ENCODE measurements at places on chromosomes 6 and 20.
A peak's percentile ranks its signal among the peaks of the same experiment; 100 is the strongest.

DNA sequence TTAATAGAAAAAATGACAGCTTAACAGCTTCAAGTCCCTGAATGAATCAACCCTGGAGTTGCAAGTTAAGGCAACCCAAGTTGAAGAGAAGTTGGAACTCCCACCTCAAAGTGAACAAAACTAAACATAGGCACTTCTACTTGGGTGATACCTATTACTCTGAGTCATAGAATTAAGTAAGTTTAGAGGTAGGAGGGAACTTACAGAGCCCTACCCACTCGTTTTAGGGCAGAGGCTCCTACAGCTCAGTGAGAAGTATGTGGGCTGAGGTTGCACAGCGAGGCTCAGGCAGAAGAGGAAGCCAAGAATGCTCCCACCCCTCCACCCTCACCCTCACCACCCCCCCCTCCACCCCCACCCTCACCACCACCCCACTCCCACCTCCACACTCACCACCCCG is 42.2 kb downstream of the NFATC2 start:
- DNase-seq = no peak

DNA sequence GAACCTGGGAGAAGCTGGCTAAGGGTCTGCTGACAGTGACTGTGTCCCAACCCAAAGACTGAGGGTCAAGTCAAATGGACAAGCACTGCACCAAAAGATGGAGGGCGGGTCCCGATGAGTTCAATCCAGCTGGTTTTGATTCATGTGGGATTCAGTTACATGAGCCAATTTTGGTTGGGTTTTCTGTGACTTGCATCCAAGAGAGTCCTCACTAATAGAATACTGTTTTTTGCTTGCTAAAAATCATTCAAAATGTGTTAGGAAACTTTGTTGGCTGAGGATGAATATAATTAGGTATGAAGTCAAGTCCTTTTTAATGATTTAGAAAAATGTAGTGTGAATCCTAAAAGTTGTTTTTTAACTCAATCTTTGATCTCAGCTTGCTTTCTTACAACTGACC is 323.8 kb upstream of the NOX3 start:
- DNase-seq = no peak

DNA sequence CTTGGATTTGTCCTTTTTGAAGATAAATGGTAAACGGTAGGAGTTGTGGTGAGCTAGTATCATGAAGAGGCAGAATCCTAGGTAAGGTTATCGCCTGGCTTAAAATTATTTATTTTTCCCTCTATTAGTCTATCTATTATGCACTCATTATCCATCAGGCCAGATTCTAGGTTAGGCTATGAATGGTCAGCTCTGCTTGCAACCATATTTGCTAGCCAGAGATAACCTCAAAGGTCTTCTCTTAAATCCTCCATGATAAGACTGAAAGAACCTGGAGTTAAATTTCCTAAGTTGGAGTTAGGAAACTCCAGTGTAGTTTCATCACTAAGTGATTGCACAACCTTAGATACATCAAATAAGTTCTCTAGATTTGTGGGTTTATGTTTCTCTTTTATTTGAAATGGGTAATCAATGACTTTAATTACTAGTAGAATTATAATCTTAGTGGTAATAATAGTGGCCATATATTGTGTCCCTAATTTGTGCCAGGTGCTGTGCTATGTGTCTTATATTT is 302.1 kb upstream of the RUNX2 start:
- no peak for DNase-seq

- DNase-seq = no peak
Measured at GRCh38 chr20:4999788-5000187, 1.5 kb downstream of the SLC23A2 start.

- no peak for DNase-seq
Measured at GRCh38 chr6:168880271-168880670, 373.4 kb downstream of the THBS2 start.

- no peak for DNase-seq
Measured at GRCh38 chr6:14059791-14060436, 57.7 kb upstream of the CD83 start.

DNA sequence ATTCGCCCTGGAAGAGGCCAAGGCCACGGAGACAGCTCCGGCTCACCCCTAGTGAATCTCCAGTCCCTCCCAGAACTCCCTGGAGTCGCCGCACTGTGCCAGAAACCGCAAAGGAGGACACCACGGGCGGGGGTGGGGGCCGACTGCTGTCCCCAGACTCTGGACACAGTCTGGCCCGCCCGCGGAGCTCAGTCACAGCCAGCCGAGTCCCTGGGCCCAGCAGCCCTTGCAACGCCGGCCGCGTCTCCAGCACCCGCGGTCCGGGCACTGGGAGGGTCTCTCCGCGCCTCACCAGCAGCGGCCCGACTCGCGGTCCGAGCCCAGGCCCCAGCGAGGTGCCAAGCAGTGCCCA is 518 bp downstream of the PEX6 start:
- no peak for DNase-seq

- DNase-seq = no peak
Measured at GRCh38 chr6:31579546-31580437, 2.4 kb downstream of the LTB start.

- no peak for DNase-seq
Measured at GRCh38 chr6:108163267-108163643, 2.6 kb upstream of the NR2E1 start.

DNA sequence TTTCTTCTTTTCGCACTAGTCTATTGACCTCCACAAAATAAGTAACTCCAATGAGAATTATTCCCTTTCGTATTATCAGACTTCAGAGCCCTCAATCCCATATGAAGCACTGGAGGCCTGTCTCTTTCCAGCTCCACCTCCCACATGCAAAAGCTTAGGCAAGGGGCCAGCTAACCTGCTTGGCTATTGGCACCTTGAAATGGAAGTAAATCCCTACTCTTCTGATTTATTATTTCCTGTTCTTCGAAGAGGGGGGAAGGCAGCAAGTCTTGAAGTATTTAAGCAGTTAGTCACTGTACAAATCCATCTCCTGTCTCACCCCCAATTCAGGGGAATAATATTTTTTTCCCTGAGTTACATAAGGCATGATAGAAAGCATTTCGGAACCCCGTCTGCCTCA is 577.8 kb downstream of the MAFB start:
- no peak for DNase-seq

- DNase-seq = peak; percentile 69
Measured at GRCh38 chr6:36594816-36595643, 868 bp downstream of the SRSF3 start.

- DNase-seq = no peak
Measured at GRCh38 chr20:15789079-15789478, 784.2 kb downstream of the KIF16B start.

GRCh38 chr6:149190224-149190831 is 127.2 kb upstream of the TAB2 start:
- no peak for DNase-seq

DNA sequence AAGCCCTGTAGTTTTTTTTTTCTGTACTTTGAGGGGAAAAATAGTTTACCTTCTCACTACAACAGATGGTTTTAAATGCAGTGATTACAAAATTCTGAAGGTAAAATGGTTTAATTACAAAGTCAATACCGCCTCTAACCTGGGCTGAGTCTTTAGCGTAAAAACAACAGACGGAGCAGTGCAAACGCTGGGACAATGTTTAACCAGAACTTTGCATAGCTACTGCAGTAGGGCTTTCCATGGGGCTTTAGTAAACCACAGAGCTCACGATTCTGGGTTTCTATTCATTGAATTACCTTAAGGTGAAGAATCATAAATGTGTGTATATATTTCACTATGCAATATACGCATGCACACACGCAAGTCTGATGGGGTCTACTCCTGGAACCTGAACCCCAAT is 77.9 kb downstream of the RFX6 start:
- DNase-seq = no peak

GRCh38 chr6:151576633-151577032 is 82.8 kb downstream of the CCDC170 start:
- DNase-seq = no peak

GRCh38 chr6:86251106-86251505 is 608.4 kb upstream of the SYNCRIP start:
- DNase-seq = no peak

GRCh38 chr20:57139342-57140093 is 126.9 kb downstream of the BMP7 start:
- DNase-seq = no peak

DNA sequence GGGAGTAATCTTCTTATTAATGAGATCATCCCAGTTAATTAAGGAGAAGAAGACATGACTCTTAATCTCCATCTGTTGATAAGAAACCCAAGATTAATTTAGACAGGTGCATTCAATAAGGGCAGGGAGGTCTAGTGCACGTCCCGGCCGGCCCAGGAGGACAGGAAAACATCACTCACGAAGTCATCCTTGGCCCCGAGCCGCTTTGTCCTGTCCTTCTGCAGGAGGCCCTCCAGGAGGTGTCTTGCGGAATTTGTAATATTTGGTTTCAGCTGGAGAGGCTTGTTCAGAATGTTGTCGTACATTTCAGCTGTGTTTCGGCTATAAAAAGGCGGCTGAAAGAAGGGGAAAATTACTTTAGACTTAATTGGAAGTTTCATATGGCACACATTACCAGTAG is 118.4 kb upstream of the SLC2A12 start:
- DNase-seq = no peak

DNA sequence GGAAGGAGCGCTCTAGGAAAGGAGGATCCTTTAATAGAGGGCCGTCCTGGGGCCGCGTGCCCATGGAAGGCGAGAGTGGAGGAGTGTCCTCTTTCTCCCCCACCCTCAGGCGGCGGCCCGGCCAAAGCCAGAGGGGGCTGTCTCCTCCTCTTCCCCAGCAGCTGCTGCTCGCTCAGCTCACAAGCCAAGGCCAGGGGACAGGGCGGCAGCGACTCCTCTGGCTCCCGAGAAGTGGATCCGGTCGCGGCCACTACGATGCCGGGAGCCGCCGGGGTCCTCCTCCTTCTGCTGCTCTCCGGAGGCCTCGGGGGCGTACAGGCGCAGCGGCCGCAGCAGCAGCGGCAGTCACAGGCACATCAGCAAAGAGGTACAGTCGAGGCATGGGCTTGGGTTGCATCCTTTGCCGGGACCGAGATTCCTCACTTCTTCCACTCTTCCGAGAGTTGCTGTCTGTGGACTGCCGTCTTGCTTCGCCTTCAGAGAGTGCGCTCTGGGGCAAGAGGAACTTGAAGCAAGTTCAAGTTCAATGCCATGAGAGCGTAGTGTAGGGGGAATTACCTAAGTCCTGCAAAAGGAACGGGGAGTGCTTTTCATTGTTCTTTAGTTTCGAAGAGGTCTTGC is at the start of gene LAMA2:
Gene LAMA2, plus strand, starts transcription at position 148 of the 621 bp plus-strand sequence. Its CDS starts 108 bp downstream, at position 256.
- peak; percentile 93 for DNase-seq

- DNase-seq = no peak
Measured at GRCh38 chr6:134962421-134962820, 12.5 kb upstream of the ALDH8A1 start.

GRCh38 chr6:91539456-91539855 is 952.6 kb upstream of the MAP3K7 start:
- DNase-seq = no peak

DNA sequence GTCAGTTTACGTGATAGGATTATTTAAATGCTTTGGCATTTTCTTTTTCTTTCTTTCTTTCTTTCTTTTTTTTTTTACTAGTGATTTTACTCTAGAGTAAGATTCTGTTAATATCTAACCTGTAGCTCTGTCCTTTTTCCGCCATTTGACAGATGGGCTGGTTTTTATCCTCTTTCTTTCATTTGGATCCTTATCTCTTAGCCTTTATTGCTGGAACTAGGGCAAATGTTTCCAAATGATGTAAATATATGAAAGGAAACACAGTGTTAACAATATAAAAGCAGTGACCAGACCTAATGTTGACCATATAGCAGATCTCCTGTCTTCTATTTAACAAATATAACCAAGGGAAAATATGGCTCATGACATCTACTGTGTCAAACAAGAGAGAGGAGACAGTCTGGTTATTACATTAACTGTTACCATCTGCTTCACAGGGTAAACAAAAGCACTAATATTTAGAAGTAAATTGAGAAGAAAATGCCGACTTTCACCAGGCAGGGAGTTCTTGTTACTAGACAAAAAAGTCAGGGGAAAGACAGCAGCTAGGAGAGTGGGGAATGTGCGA is 59.8 kb upstream of the GCLC start:
- DNase-seq = no peak

DNA sequence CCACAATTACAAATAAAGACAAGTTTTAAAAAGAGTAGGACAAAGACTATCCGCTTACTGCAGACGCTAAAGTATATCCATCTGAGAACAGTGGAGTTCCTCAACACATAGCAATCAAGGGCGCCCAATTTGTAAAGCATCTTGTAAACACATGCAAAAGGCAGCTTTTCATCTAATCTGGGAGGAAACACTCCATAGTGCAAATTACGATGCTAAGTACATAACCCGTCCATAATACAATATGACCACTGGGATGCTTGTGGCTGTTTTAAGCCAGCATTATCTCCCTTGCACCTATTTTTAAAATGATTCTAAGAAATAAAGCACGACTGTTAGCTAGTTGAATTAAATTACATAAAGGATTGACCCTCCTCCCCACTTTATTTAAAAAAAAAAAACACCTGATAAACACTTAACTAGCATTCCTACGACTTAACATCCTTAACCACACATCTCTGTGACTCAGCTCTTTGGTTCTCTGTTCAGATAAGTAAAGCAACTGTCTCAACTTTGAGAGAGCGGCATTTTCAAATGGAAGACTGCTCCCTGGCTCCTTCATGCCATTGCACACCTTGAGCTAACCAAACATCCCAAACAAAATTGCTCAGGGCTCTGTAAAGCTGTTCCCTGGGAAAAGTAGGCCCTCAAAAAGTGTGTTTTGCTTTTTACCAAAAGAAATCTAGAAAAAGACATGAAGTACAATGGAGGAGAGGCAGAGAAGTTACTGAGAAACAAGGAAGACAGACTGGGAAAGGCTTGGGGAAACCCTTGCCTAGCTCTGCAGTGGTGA is 14.2 kb downstream of the SLC22A23 start:
- no peak for DNase-seq

DNA sequence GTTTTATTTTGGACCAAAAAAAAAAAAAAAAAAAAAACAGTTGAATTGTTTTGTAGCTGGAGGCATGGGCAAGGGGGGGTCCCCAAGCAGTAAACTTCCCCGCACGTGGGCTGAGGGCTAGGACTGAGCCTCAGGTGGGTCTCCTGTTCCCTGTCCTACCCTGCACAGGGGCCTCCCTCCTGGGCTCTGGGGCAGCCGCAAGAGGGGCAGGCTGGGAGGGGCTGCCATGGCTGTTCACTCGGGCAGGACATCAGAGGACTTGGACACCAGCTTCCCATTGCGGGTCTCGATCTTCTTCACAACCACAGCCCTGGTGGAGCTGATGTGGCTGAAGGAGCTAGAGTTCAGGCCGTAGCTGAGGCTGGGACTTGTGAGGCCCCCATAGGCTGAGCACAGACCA is 21.1 kb downstream of the SGK1 start:
- no peak for DNase-seq

DNA sequence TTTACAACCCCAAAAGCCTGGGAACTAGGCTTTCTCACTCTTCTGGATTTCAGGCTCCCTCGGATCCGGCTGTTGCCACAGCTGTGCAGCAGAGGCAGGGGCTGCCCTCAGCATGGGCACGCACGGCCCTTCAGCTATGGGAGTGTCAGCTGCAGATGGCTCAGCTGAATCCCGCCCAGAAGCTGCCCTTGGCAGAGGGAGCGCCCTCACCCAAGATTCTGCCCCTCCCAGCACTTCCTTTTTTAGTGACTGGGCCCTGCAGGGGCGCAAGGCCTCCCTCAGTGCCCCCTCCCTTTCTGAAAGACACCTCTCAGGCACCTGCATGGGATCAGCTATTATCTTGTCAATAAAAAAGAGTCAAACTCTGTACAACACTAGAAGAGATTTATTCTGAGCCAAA is 67.9 kb upstream of the THBS2 start:
- DNase-seq = no peak

GRCh38 chr6:77245026-77245425 is 218.3 kb downstream of the HTR1B start:
- DNase-seq = no peak
